ENCODE measurements at places on chromosomes 2 and 18. TPM values are rescaled to one million over a fixed set of nuclear protein-coding genes. Genes with fewer than 3 reads are reported as not detected.

Gene SLC8A1
- 0.63 TPM for total RNA-seq

GRCh38 chr2:110677080-110677479 lies 783 bp downstream of the BUB1 start:
- no peak for DNase-seq

DNA sequence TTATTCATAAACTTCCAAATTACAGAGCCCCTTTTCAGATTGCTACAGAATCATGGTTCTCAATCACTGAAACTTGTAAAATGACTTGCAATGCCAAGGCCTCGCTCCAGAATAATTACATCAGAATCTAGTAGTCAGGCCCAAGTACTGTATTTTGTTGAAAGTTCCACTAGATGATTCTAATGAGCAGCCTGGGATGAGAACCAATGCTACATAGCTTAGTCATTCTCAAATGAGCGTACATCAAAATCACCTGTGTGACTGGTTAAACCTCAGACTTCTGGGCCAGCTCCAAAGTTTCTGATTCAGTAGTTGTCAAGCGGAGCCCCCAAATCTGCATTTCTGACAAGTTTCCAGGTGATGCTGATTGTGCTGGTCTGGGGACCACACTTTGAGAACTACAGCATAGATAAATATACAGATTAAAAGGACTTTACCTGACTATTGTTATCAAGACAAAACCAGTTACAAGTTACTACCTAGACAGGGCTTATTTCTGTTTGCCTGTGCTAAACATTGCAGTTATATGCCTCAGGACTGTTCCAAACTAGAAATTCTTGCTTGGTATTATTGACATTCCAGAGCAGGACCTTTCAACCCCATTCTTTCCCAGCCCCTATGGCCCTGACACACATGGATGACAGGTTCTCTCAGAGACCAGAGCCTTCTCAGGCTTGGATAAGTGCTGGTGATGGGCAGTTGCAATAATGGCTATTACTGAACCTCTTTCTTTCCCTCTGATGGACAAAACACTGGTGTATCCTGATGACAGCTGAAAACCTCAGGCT lies 83.1 kb downstream of the UPP2 start:
- no peak for DNase-seq

GRCh38 chr2:128737546-128737826 lies 418.8 kb upstream of the HS6ST1 start:
- DNase-seq, result no peak

GRCh38 chr18:5998907-5999306 lies 103.6 kb upstream of the TMEM200C start:
- no peak for DNase-seq

DNA sequence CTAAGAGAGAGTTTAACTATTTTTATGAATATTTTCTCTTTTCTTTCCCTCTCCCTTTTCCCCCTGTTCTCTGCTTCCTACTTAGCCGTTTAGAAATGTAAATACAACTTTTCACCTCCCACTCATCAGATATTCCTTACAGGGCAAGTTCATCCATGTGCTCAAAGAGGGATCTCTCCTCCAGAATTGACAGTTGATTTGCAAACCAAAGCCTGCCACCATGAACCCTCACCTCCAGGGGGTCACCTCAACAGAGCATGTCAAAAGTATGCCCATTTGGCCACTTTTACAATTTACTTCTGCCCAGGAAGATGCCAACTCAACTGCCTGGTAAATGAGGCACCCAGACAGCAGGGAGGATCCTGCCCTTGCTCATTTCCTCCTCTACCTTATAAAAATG lies 149.2 kb upstream of the GYPC start:
- DNase-seq, result no peak

Gene EGR4
- 0.04 TPM for total RNA-seq

DNA sequence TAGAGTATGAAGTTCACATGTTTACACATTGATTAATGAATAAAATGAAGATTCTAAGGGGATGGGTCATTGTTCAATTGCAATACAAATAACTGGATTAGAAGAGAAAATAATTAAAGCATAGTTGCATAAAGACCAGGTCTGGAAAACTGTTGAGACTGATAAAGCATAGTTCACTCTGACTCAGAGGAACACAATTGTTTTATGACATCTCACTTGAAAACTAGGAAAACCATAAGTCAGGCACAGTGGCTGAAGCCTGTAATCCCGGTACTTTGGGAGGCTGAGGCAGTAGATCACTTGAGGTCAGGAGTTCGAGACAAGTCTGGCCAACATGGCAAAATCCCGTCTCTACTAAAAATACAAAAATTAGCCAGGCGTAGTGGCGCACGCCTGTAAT lies 46.7 kb downstream of the PLA2R1 start:
- no peak for DNase-seq

GRCh38 chr2:29522951-29523669 lies 398.3 kb downstream of the ALK start:
- DNase-seq, result no peak

DNA sequence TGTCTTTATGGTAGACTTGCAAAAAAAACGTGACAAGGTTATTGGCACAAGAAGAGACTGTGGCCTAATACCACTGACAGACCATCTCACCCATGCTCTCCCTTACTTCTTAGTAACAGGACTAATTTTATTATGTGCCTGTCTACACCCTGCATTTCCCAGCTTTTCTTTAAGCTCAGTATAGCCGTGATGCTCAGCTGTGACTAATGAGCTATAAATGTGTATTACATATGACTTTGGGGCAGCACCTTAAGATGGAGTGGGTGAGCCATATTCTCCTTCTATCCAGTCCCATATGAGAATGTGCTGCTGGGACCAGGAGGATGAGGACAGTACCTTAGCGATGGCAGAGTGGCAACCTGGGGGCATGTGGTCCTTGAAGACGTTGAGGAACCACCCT lies 293.5 kb downstream of the RNF144A start:
- DNase-seq, result no peak

- DNase-seq, result no peak
Observed at GRCh38 chr2:12334412-12334966, 382.2 kb upstream of the TRIB2 start.

Gene CTAGE1
- not detected for total RNA-seq

DNA sequence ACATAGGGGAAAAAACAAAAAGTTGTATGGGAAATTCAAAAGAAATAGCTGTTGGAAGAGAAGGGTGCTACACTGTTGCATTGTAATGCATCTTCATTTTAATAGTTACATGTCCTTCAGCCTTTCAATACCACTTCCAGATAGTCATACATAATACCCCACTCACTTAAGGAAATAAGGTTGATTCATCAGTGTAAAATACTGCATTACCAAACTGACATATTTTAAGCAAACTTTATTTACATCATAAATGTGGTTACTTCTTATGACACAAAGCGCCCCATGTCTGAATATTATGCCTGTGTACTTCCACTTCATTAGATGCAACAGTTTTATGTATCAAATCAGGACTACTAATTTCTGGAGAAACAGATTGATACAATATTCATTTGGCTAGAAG lies 4.5 kb downstream of the RBMS1 start:
- DNase-seq, result no peak

Gene C2orf69
- total RNA-seq, result 21.6 TPM

- DNase-seq, result no peak
Observed at GRCh38 chr2:178473931-178474330, 4.5 kb downstream of the FKBP7 start.

DNA sequence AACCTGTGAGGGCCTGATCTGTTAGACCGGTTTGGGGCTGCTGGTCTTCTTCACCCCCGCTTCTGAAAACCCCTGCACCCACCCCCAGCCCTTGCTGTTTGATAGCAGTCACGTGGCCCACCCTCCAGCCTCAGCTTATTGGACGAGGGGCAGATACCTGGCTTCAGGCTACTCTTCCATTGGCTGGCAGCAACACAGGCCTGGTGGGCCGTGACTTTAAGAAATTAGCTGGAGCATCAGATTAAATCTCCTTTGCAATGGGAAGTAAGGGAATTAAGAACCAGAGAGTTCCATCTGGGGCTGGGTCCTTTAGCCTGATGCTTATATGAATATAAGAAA lies 107.3 kb downstream of the KLHL29 start:
- no peak for DNase-seq

DNA sequence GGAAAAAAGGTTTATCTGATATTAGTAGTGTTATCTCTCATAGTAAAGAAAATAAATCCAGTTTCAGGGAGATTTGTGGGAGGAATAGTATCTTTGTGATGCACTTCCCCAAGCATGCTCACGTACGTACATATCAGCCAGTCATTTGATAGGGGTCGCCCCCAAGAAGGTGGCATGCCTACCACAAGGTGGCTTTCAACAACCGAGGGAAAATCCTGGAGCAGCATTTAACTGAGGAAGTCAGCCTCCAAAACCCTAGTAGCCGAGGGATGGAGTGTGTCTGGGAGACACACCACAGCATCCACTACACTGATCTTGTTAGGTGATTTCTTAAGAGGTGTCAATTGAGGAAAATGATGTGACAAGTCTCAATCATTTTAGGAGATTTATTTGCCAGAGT lies 623.9 kb downstream of the NYAP2 start:
- DNase-seq, result peak; percentile 2

DNA sequence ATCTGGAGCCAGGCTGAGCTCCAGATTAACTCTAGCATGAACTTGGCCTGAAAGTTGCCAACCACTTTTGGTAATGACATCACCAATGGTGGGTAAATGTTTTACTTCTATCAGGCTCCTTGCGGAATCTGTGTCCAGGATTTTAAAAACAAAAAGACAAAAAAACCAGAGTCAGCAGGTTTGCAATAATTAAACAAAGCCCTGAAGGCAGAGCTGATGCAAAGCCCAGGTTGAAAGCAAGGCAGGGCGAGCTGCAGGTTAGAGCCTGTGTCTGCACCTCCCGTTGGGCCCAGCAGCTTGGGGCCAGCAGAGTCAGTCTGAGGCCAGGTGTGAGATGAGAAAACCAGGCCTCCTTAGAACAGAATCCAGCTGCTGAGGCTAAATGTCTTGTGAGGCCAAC lies 29.1 kb upstream of the ALK start:
- no peak for DNase-seq

Gene STPG4
- total RNA-seq, result not detected

- no peak for DNase-seq
Observed at GRCh38 chr2:224638301-224638823, 53.2 kb upstream of the CUL3 start.

- DNase-seq, result peak; percentile 63
Observed at GRCh38 chr2:41853427-41854191, 194.2 kb upstream of the PKDCC start.

GRCh38 chr2:14288016-14288415 lies 344.5 kb upstream of the LRATD1 start:
- no peak for DNase-seq

GRCh38 chr2:160630801-160631590 lies 137.4 kb upstream of the RBMS1 start:
- no peak for DNase-seq

DNA sequence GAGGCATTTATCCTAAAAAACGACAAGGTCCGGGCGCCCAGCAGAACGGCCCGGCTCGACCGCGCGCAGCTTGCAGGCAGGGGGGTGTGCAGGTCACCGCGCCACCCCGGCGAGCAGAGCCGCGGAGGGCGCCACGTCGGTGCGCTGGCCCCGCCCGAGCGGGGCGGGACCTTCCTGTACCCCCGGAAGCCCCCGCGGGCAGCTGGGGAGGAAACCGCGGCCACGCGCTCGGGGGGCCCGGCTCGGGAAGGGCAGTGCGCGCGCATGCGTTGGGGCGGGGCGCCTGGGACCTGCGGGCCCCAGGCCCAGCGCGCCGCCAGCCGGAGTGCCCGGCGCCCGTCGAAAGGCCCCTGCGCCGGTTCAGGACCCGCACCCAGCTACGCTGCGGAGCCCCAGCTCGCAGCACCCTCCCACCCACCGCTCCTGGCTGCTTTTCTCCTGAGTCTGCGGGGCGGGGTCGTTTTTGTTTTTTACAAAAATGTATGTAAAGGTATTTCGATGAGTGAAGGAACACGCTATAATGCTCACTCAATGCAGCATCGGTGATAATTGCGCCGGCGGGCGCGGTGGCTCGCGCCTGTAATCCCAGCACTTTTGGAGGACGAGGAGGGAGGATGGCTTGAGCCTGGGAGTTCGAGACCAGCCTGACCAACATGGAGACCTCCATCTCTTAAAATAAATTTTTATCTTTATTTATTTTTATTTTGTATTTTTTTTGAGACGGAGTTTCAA lies 47.7 kb upstream of the POMC start:
- peak; percentile 100 for DNase-seq

GRCh38 chr2:134412639-134412999 lies 158.7 kb downstream of the MGAT5 start:
- DNase-seq, result no peak

DNA sequence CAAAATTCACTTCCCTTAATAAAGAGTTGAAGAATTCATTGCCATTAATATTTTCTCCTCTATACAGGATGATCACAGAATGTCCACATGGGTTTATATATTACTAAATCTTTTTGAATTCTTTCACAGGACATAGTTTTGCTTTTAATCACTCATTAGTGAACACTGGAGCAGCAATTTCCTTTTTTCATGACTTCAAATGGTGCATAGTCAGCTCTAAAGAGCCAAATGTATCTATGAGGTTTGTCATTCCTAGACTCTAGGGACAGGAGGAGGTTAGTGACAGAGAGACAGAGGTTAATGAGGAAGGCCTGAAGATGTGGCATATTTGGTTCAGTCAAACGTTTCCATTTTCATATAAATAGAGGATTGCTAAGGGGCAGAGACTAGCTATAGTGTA lies 111.8 kb downstream of the FSHR start:
- DNase-seq, result no peak

Gene FSIP2
- total RNA-seq, result 1.9 TPM

- DNase-seq, result no peak
Observed at GRCh38 chr2:221914334-221914880, 342.3 kb upstream of the EPHA4 start.

DNA sequence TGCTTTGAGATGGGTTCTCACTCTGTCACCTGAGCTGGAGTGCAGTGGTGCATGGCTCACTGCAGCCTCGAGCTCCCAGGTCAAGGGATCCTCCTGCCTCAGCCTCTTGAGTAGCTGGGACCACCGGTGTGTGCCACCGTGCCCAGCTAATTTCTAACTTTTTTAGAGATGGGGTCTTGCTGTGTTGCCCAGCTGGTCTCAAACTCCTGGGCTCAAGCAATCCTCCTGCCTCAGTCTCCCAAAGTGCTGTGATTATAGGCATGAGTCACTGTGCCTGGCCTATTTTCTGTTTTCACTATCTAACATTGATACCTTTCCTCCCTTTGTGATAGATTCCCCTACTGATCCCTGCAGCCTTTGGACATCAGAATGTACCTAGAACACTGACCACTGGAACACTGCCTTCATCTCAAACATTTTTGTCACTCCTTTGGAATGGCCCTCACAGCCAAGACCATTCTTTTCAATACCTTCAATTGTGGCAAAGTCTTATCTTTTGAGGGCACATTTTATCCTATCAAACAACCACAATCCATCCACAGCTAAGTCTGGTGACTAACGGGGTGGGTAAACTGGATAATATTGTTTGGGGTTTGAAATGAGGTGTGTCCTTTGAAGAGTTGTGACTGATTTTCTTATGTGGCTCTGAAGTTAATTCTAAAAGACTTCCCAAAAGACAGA lies 43.7 kb downstream of the EPAS1 start:
- no peak for DNase-seq

DNA sequence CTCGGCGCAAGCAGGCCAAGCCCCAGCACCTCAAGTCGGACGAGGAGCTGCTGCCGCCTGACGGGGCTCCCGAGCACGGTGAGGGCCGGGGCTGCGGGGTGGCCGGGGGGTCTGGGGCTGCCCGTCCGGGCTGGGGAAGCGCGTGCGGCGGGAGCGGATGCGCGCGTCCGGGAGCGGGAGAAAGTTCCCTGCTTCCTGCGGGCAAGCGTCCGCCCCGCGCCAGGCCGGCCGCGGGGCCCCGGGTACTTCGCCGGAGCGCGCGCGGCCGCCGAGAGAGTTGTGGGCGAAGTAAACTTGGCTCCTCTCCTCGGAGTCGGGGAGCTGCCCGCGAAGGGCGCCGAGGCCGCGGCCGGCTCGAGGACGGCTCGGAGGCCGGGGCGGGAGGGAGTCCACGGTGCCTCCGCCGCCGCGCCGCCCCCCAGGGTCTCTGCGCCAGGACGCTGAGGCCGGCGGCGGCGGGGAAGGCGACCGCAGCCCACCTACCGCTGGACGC lies 707 bp downstream of the SALL3 start:
- DNase-seq, result peak; percentile 87

Data from H7 (cell line).